ENCODE measurements at places on chromosomes 1 and 21. TPM values are rescaled to one million over a fixed set of nuclear protein-coding genes. Genes with fewer than 3 reads are reported as not detected.

Gene HTR1D
- total RNA-seq = under 0.01 TPM

Gene MYOM3
- 3.6 TPM for total RNA-seq

Gene DISP3
- total RNA-seq = 0.38 TPM

Gene AGMAT
- total RNA-seq = 1.4 TPM

Gene RAVER2
- 10.0 TPM for total RNA-seq

Gene ITLN2
- not detected for total RNA-seq

Gene GPR153
- total RNA-seq = 3.6 TPM

Gene CFAP107
- not detected for total RNA-seq

Gene OR2G6
- total RNA-seq = not detected

Gene DMBX1
- total RNA-seq = not detected

Gene CDKN2C
- 9.0 TPM for total RNA-seq

Gene TAS1R1
- total RNA-seq = not detected

Gene GRIK3
- total RNA-seq = not detected

Gene MYBPHL
- not detected for total RNA-seq

Gene BMP8B
- 0.49 TPM for total RNA-seq

Gene SLC25A34
- total RNA-seq = 2.1 TPM

Gene LCE1E
- total RNA-seq = not detected

Gene CD164L2
- 0.13 TPM for total RNA-seq

Gene MYOG
- not detected for total RNA-seq

Gene F13B
- not detected for total RNA-seq

Gene S100A5
- total RNA-seq = 0.16 TPM

Gene CELA2B
- not detected for total RNA-seq

Gene NUF2
- 37.0 TPM for total RNA-seq

Gene HPCA
- total RNA-seq = not detected

Gene GPR52
- not detected for total RNA-seq

Gene KIF21B
- 3.0 TPM for total RNA-seq

Gene TTC39A
- total RNA-seq = 20.8 TPM

Gene BARHL2
- not detected for total RNA-seq

Gene RUNX3
- total RNA-seq = not detected

Gene NUDT4B
- total RNA-seq = 15.6 TPM

Gene CRP
- not detected for total RNA-seq

Gene GJA8
- not detected for total RNA-seq

Gene PDPN
- total RNA-seq = 7.3 TPM

Gene HAX1
- total RNA-seq = 124 TPM

Gene C1QA
- total RNA-seq = not detected

Gene CAMK1G
- total RNA-seq = 0.51 TPM

Gene OR10Z1
- not detected for total RNA-seq

Gene FLG2
- total RNA-seq = not detected

Gene OR2T33
- total RNA-seq = 0.13 TPM

Gene ACOT11
- 2.7 TPM for total RNA-seq

Gene ERVH48-1
- not detected for total RNA-seq

Gene SPOCD1
- 24.7 TPM for total RNA-seq

Gene ADGRB2
- 11.7 TPM for total RNA-seq

Gene PRAMEF10
- total RNA-seq = not detected

Gene RNF186
- total RNA-seq = not detected

Gene NCAM2
- total RNA-seq = 0.51 TPM

Gene SYNC
- 13.5 TPM for total RNA-seq

Gene STUM
- total RNA-seq = not detected

Gene C1orf21
- total RNA-seq = 2.9 TPM

Gene FABP3
- total RNA-seq = 18.1 TPM

Gene ARHGEF11
- total RNA-seq = 15.8 TPM

Gene SLC35E2B
- total RNA-seq = 46.5 TPM

Gene TFF2
- total RNA-seq = not detected

Gene RAP1A
- 12.2 TPM for total RNA-seq

Gene HMCN1
- 23.2 TPM for total RNA-seq

Gene TIPRL
- 15.6 TPM for total RNA-seq

Gene LEFTY2
- 0.13 TPM for total RNA-seq

Gene ENO1
- 2,369 TPM for total RNA-seq

Gene GNG12
- 103 TPM for total RNA-seq
